Thyroid gland (tissue), 4 donors: ENCODE measurements at places on chromosomes 5 and 9. TPM values are rescaled to one million over a fixed set of nuclear protein-coding genes. Genes with fewer than 3 reads are reported as not detected.

KIF24 gene
- 3.5 TPM for total RNA-seq

MFAP3 gene
- 72.4 TPM for total RNA-seq

SURF6 gene
- 18.4 TPM for total RNA-seq

RFX3 gene
- 14.0 TPM for total RNA-seq

PTGR1 gene
- total RNA-seq: 50.7 TPM

HMMR gene
- 0.56 TPM for total RNA-seq

CCDC171 gene
- total RNA-seq: 8.1 TPM

COL15A1 gene
- 14.7 TPM for total RNA-seq

FAM151B gene
- total RNA-seq: 3.8 TPM

LYSMD3 gene
- 20.9 TPM for total RNA-seq

FSD1L gene
- 5.9 TPM for total RNA-seq

HRH2 gene
- total RNA-seq: 2.3 TPM

HBEGF gene
- 13.0 TPM for total RNA-seq

PCDHA13 gene
- 2.8 TPM for total RNA-seq

FBN2 gene
- 3.9 TPM for total RNA-seq

PCDHGA4 gene
- total RNA-seq: 3.8 TPM

GRCh38 chr5:135013947-135014570 lies 20.0 kb downstream of the PITX1 start:
- peak; percentile 83 for DNase-seq

DNA sequence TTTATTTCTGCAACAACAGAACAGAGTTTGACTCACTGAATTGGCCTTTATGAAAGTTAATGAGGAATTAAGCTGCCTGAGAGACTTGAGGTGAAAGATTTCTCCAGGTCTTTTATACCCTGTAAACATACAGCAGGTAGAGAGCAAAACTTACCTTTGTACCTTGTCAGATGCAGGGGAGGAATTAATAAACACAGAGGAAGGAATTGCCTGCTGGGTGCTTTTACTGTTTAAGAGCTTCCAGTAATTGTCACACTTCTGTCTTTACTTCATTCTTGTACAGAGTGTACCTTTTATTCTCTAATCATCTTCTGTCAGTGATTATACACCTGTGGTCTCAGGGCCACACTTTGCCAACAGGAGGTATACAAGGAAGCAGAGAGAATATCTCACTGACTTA lies 94.0 kb upstream of the GRIN3A start:
- DNase-seq: no peak

- no peak for DNase-seq
Observed at GRCh38 chr5:72163349-72163983, 56.2 kb downstream of the MAP1B start.

- no peak for DNase-seq
Observed at GRCh38 chr5:177592905-177593304, 902 bp downstream of the TMED9 start.

DNA sequence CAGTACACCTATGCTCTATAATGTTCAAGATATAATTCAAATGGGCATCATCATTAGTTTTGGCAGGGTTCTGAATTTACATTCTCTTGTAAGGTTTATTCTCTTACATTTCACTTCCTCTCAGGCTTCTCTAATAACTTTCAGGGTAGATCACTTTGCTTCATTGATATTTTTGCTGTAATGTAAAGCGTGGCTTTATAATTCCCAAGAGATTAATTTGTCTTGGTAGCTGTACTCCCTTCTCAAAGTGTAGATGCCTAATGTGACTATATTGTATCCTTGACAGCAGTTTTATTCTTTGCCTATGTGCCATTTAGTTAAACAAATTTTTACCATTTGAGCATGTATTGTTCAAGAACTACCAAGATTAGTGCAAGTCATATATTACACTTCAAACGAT lies 889.1 kb downstream of the TAF11L14 start:
- DNase-seq: no peak

- no peak for DNase-seq
Observed at GRCh38 chr5:62260513-62260912, 45.5 kb upstream of the KIF2A start.

- peak; percentile 87 for DNase-seq
Observed at GRCh38 chr5:142108432-142109330, at the start of gene NDFIP1. NDFIP1 (plus strand) TSS chr5:142108779; CDS start chr5:142108975, 196 bp downstream.

DNA sequence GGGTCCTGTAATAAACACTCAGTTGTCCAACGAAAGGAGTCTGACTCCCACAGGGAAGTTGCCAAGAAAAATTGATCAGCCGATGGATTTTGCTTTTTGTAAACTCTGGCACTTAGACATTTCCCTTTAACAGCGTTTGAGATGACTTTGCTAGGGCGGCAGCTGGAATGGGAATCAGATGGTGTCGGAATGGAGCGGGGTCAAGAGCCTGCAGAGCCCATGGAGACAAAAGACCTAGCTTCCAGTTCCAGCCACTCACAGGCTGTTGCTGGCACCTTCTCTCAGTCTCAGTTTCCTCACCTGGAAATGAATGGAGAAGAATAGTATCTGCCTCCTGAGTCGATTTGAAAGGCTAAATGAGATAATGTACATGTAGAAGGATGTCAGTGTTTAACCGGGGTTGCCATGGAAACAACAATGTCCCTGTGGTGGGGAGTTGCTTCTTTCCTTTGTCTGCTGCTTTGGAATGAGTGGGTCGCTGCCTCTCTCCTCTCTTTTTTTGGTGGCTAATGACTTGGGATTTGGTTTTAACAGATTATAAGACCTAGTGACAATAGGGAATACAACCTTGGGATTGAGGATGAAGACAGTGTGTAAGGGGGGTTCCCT lies 137.4 kb downstream of the GAS1 start:
- DNase-seq: no peak

- no peak for DNase-seq
Observed at GRCh38 chr5:146516151-146516475, at the start of gene GPR151. GPR151 (minus strand) TSS chr5:146516190; CDS start chr5:146516113, 77 bp downstream.

DNA sequence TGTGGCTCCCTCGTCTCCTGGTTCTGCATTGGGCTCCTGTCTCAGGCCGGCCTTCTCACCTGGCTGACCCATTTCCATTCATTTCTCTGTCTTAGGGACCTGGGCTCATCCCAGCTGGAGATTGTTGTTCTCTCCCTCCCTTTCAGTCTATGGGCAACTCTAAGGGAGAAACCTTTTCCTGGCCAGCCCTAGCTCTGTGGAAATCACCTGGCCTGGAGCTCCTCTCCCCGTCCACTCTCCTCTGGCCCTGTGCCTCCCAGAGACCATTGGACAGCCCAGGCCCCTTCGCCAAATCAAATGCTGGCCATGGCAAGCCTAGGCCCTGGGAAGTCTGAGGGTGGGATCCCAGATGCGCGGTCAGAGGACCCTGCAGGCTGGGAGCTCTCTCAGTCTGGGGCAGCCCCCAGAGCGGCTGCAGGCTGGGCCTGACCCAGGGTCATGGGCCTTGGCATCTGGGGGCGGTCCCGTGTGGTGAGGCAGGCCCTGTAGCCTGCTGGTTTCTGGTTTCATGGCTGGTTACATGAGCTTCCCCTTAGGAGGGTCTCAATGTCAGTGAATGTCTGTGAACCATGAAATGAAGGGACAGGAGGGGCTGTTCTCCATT lies 253.5 kb downstream of the AOPEP start:
- DNase-seq: no peak

DNA sequence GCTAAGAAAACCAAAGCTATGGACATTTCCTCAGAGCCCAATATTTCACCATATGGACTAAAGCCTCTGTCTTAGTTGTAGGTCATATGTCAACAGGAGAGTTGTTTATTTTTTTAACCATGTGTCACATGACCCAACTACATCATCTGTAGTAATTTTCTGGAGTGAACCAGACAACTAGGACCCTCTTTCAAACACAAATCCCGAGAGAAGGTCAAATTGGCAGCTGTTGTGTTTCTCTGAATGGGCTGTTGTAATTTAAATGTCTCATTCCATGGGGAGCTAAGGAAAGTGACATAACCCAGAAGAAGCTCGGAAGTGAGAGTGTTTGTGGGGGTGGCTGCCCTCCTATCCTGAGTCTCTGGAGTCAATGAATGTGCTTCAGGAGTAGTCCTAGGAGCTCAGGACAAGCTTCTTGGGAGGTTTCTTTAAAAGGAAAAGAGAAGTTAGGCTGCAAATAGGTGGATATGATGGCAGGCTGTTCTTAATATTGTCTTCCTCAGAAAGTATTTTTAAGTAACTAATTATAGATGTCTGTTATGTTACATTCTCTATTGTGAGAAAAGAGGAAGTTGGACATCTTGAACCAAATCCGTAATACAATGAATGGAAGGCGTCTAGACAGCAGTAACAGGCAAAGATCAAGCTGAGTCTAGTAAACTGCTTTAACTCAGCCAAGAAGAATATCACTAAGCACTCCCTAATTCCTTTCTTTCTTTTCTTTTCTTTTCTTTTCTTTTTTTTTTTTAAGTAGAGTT lies 50.1 kb downstream of the TMEM167A start:
- no peak for DNase-seq

- DNase-seq: peak; percentile 52
Observed at GRCh38 chr9:129006328-129007034, 21.6 kb downstream of the SH3GLB2 start.

GRCh38 chr9:109225629-109226028 lies 58.6 kb upstream of the FRRS1L start:
- no peak for DNase-seq

- no peak for DNase-seq
Observed at GRCh38 chr5:30930736-30931135, 262.8 kb upstream of the CDH6 start.

DNA sequence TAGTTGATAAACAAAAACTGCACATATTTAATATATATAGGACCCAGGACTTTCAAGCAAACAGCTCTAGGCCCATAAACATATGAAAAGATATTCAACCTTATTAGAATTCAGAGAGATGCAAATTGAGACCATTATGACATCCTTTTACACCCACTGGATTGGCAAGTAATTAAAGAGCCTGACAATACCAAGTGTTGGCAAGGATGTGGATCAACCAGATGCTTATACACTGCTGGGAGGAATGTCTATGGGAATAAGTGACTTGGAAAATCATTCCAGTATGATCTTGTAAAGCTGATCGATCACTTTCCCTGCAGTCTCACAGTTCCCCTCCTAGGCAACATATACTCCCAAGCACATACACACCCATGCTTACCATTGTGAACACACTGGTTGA lies 15.5 kb upstream of the TCOF1 start:
- no peak for DNase-seq

DNA sequence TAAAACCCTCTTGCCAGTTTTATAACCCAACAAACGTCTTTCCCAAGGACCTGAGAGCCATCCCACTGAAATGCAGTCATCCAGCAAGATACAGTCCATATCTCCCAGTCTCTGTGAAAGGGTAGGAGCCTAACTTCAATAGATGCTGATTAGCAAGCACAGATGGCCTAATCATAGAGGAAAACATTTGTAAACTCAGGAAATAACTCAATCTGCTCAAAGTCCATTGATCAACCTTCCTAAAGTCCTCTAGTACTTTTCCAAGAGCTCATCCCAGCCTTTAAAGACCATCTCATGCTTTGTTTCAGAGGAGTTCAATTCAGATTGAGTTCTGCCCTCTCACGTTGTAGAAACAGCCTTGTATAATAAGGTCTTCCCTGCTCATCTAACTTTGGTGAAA lies 324.2 kb downstream of the MRPS30 start:
- no peak for DNase-seq

DNA sequence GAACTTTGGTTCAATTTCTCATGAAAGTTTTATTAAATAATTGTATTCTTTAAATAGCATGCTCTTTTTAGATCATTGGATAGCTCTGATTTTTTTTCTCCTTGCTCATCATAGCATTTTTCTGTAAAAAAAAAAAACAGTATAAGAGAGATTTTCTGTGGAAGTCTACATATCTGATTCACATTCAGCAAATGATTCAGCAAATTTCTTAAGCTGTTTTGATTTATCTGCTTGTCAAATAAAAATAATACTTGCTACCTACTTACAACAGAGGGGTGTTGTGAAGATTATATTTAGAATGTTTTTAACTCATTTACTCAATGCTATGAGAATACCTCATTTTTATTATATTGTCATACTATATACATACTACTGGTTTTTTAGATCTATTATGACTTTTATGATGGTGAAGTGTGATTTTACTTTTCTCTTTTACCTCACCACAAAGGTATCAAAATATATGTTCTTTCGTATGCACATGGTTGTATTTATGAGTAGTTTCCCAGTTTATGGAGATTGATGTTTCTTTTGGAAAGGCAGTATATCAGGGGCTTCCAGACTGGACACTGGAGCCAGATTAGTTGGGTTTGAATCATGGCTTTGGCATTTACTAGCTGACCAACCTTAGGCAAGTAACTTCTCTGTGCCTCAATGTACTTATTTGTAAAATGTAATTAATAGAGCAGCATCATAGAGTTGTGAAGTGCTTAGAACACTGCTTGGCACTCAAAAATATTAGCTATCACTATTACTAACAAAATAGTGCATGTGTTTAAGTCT lies 25.5 kb downstream of the TNPO1 start:
- DNase-seq: no peak

DNA sequence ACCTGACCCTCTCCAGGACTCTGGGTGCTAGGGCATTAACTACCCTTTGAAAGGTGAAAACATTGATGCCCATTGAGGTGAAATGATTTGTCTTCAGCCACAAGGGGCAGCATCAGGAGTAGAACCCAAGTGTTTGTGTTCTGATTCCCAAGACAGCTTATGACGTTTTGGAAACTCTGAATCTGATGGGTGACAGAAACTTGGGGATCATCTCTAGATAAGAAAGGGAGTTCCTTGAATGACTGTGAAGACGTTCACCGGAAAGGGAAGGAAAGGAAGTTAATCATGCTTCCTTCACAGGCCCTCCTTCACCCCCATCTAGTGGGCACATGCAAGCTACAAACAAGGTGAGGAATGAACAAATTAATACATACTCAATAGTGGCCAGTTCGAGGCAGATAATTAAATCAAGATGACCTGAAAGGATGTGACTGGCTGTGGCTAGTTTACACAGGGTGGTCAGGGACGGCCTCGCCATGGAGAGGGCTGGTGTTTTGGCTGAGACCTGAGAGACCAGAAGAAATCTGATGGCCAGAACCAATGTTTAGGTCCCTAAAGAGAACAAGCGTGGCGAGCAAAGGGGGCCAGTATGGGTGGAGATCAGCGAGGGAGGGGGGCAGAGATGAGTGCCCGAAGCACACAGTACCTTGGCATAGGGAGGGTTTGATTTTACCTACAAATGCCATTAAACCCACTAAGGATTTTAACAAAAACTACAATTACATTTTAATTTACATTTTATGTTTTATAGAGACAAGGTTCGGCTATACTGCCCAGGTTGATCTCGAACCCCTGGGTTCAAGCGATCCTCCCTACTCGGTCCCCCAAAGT lies 937 bp upstream of the SLC26A2 start:
- DNase-seq: no peak

DNA sequence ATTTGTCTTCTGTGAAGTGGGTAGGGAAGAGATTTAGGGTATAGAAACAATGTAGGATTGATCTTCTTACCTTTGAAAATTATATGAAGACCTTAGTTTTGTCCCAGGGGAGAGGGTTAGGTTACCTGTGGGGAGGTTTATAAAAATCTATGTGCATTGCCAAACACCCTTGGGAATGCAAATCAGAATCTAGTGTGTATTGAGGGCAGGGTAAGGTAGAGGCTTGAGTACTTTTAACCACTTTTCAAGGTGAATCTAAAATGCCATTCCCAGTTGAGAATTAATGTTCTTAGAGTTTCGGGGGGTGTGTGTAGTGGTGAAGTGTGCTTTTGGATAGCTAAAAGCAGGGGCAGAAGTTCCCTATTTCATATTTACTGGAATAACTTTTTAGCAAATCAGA lies 288.4 kb downstream of the CD180 start:
- DNase-seq: no peak
